Stomach (tissue), 19 donors: ENCODE measurements at places on chromosomes 2 and 18. TPM values are rescaled to one million over a fixed set of nuclear protein-coding genes. Genes with fewer than 3 reads are reported as not detected.

DNA sequence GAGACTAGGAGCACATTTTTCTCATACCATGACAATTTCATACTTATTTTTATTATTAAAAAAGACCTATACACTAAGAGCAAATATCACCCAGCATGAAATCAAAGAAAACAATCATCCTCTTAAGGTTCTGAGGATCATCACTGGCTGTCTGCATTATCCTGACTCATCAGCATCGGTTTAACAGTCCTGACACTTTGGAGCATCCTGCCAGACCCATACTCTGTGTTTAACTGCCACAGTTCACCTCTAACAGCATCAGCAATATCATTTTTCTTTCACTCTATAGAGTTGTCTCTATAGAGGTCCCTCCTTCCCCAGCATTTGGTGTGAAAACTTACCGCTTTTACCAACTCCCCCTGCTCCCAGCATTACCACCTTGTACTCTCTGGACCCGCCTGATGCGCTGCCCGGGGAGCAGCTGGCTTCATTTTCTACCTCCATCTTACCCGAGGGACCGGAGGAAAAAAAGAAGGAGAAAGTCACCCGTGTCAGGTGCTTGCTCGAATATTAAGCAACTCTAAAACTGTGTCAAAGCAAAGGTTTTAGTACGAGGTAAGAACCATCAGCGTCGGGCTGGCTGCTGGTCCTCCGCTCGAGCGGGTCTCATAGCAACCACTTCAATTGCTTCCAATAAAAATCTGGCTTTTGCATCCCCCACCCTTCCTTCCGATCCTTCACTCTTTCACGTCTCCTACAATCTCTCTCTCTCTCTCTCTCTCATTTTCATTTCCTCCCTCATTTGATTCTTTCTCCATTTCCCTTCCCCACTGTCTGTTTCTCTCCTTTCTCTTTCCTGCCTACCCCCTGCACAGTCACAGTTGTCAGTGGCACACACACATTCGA is at the start of gene RIT2:
Gene RIT2 (minus strand): TSS at position 610 of the 846 bp plus-strand sequence.
- no peaks in the 10 kb centered on the region for H3K4me1 ChIP-seq
- DNase-seq: no peak
- no peaks in the 10 kb centered on the region for H3K27me3 ChIP-seq
- H3K4me3 ChIP-seq: no peak within 1 kb of the TSS
- H3K27ac ChIP-seq: no peak within 1 kb of the TSS

GRCh38 chr2:9847140-9847539 is 3.9 kb downstream of the TAF1B start:
- H3K27me3 ChIP-seq: no peaks in the 10 kb centered on the region
- H3K4me3 ChIP-seq: no peak overlapping the region
- H3K4me1 ChIP-seq: peaks cover 41% of the 10 kb centered on the region
- no peak overlapping the region for H3K27ac ChIP-seq
- peaks cover 53% of the 10 kb centered on the region for H3K36me3 ChIP-seq

GRCh38 chr2:46299365-46300263 is 2.4 kb downstream of the EPAS1 start:
- peak overlapping the region; percentile 89 for H3K4me3 ChIP-seq
- no peaks in the 10 kb centered on the region for H3K27me3 ChIP-seq
- peak overlapping the region; percentile 90 for H3K27ac ChIP-seq
- H3K36me3 ChIP-seq: no peaks in the 10 kb centered on the region
- peak; percentile 75 for DNase-seq
- H3K4me1 ChIP-seq: peaks cover 68% of the 10 kb centered on the region

GRCh38 chr2:28590496-28591301 is 94.8 kb downstream of the PLB1 start:
- H3K4me1 ChIP-seq: peaks cover 10% of the 10 kb centered on the region
- no peak for DNase-seq
- no peaks in the 10 kb centered on the region for H3K36me3 ChIP-seq
- no peaks in the 10 kb centered on the region for H3K27me3 ChIP-seq
- no peak overlapping the region for H3K4me3 ChIP-seq
- H3K27ac ChIP-seq: no peak overlapping the region

Gene LIMS3
- not detected for total RNA-seq

Gene SLC35F6
- 12.8 TPM for total RNA-seq

Gene SLC23A3
- total RNA-seq: 4.1 TPM
